ENCODE measurements at places on chromosomes 12 and 14.
A peak's percentile ranks its signal among the peaks of the same experiment; 100 is the strongest.

- no peak for DNase-seq
Measured at GRCh38 chr12:32693036-32693435, 13.9 kb downstream of the DNM1L start.

DNA sequence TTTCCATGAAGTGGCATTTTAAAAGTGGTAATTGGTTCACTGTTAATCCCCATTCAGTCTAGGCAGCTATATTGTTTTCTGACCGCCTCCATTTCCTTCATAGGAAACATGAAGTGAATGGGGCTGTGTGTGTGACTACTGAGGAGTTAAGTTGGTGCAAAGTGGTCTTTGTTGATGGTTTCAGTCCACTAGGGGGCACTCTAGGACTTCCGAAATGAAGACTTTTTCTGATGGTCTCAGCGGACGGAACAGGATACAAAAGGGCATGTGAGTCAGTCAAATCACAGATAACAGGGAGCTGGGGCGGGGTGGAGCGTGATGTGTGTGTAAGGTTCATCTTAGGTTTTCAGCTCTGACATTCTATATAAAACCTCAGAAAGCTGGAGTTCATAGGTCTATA, 240.1 kb upstream of the OR4E1 start:
- peak; percentile 10 for DNase-seq

GRCh38 chr12:121443193-121443870, 43.4 kb downstream of the RNF34 start:
- DNase-seq, result peak; percentile 40

GRCh38 chr12:116370004-116370404, 92.5 kb upstream of the MED13L start:
- DNase-seq, result no peak

- no peak for DNase-seq
Measured at GRCh38 chr14:104342435-104343293, 204.3 kb downstream of the KIF26A start.

DNA sequence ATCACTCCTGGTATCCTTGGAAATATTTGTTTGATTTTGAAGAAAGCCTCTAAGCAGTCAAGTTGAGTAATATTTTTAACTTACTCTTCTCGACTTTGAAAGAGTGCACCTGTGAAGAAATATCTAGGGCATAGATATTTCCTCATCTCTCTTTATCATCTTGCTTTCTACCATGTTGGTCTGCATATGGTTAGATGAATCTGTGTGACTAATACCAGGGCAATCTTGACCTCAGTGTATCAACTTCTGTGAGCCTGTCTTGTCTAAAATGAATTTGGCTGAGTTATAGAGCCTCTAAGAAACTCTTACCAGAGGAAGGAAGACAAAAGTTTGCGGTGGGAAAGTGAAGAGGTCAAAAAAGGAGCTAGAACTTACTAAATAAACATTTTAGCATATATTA, 68.4 kb downstream of the SYT1 start:
- no peak for DNase-seq

DNA sequence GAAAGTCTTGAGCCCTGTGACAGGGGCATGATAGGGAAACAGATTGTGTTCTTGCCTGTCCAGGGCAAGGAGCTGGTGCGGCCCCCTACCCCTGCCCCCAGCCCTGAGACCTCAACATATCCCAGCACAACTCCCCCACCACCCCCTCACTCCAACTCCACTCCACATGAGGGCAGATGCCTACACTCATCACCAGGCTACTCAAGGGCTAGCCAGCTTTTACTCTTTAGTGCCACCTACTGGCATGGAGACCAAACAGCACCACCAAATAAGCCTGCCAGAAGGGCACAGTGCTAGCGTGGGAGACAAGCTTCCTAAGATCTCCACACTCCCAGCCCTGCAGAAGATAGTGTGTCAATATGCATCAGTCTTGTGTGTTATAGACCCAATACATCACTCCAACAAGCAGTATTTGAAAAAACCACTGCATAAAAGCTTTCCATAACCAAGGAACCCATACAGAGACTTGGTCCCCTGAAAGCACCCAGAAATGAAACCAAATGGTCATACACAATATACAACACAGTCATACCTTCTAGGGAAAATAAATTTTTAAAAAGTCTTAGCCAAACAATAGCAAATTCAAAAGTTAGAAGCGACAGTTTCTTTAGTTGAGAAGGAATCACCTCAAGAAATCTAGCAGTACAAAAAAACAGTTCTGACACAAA, 154.4 kb downstream of the KCNK10 start:
- DNase-seq, result no peak

DNA sequence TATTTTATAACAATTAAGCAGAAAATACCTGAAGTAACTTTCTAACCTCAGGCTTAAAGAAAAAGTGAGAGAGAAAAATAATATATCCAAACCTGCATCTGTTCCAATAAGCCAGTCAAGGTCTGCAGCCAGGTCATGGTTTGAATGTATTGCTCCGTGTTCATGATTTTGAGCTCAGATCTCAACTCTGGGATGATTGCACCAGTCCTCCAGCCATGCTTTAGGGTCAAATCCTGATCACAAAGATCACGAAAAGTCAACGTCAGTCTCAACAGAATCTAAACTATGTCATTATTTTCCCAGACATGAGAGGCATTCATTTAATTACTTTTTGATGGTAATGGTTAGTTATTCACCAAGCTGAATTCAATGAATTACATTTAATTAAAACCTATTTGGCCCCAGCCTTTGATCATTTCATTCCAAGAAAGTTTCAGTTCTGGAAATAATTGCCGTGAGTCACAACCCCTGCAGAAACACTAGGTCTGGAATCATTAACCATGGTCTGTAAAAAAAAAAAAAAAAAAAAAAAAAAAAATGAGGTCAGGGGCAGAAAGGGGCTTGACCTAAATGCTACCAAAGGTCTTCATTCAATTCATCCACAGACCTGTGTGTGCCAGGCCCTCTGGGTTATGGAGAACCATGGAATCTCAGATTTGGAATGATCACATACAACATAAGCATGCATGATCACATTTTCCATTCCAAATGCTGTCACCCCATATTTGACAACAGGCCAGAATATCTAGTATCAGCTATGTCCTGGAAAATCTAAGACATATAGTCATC, 55.6 kb downstream of the NT5DC3 start:
- DNase-seq, result no peak

DNA sequence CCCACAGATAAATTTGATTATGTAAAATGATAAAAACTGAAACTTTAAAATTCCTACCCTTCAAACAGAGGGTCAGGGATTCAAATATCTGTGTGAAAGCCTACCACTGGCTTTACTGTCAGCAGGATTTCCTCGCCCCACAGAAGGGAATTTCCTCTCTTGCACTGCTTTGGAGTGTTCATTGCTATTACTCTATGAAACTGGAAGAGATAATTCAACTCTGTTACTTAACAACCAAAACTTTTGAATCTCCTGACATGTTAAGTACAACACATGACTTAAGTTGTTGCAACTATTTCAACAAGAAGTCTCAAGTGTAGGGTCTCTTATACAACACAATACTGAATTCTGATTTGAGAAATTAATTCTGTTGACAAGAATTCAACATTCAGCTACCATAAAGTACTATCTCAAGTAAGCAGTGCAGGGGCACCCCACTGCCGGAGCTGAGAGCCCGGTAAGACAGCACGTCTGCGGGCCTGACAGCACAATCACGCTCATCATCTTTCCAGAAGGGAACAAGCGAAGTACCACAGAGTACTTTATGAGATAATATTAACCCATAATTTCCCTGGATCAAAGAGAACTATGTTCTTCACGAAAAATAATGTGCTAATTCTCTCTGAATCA, 22.9 kb downstream of the DICER1 start:
- no peak for DNase-seq

- peak; percentile 80 for DNase-seq
Measured at GRCh38 chr12:108563136-108563803, 874 bp downstream of the ISCU start.

GRCh38 chr12:1915082-1915968, 3.1 kb downstream of the CACNA2D4 start:
- DNase-seq, result no peak

All from NCI-H2227 treated with DMSO at 0.1 percent for 48 hours (cell line).